ENCODE measurements at places on chromosomes 1 and 21.

DNA sequence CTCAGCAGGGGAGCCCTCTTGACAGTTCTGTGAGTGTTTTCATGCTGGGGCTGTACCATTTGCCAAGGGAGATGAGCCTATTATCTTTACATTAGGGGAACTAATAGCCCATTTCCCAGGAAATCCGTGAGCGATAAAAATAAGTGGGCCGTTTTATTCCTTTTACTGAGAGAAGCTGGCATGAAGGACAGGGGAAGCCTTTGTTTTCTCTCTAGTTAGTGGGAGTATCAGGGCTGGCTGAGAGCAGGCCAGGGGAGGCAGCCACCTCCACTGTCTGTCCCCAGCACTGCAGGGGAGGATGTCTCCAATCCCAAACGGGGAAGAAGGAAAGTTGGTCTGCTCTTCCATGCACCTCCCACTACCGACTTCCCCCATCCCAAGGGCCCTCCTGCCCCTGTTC lies 2.5 kb downstream of the UBL4B start:
- no peak for DNase-seq

- no peak for DNase-seq
Observed at GRCh38 chr1:79262745-79263258, 256.3 kb upstream of the ADGRL4 start.

GRCh38 chr21:41977034-41977950 lies 23.5 kb upstream of the C2CD2 start:
- DNase-seq: no peak

DNA sequence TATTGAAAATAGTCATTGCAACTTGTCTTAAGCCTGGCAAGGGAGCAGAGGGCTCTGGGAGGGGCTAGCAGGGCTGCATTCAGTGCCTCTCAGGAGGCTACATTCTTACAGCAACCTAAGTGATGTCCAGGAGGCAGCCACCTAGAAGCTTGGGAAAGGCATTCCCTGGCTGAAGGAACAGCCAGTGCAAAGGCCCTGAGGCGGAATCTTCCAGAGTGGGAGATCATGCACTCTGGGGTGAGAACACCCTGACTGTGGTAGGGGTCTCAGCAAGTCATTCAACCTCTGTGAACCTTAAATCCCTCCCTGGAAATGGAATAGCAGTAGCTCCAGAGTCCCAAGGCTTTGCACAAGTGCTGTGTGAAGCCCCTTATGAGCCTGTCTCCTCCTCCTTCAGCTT lies 84.1 kb downstream of the TAS1R2 start:
- DNase-seq: no peak

- DNase-seq: peak; percentile 36
Observed at GRCh38 chr1:197614916-197615692, 160.2 kb downstream of the DENND1B start.

DNA sequence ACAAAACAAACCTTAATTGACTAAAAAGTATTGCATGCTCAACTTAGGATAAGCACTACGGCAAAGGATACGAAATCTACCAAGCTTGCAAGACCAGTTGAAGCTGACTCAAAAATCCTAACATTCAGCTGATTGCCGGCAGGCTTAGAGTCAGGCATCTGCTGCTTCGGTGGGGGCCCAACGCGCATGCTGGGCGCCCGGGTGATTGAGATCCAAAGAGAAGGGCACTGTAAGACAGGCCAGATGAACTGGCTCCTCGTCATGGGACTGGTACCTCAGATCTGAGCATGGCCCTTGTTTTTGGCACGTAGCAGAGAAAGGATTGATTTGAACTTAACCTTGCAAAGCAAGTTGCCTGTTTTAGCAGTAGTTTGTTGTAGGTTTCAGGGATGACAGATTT lies 86.6 kb downstream of the PRDM2 start:
- no peak for DNase-seq

GRCh38 chr21:43348170-43348766 lies 78.7 kb downstream of the SIK1 start:
- DNase-seq: no peak

GRCh38 chr1:74771913-74772515 lies 39.1 kb downstream of the TYW3 start:
- DNase-seq: no peak

GRCh38 chr21:25149022-25149421 lies 458.3 kb downstream of the MRPL39 start:
- no peak for DNase-seq

GRCh38 chr21:45556302-45556644 lies 14.0 kb upstream of the SLC19A1 start:
- no peak for DNase-seq

GRCh38 chr21:42513151-42513984 lies at the start of gene SLC37A1:
TSS of gene SLC37A1 (plus strand) at chr21:42513852. CDS start at chr21:42518455, 4,603 bp downstream.
- DNase-seq: no peak

DNA sequence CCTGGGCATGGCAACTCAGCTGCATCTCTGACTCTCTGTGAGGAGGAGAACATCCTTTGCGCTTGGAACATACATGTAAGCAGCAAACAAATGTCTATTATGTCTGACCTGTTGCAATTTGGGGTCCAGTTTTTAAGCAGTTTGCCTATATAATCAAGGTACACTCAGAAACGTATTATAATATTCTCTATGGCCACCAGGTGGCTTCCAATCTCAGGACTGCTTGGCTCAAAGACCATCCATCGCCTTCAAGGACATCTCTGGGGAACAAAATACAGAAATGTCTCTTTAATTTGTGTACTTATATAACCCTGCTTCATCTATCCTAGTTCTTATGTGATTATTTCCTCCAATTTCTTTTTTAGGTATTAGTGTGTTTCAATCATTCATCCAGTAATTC lies 227.2 kb downstream of the OLFM3 start:
- no peak for DNase-seq

DNA sequence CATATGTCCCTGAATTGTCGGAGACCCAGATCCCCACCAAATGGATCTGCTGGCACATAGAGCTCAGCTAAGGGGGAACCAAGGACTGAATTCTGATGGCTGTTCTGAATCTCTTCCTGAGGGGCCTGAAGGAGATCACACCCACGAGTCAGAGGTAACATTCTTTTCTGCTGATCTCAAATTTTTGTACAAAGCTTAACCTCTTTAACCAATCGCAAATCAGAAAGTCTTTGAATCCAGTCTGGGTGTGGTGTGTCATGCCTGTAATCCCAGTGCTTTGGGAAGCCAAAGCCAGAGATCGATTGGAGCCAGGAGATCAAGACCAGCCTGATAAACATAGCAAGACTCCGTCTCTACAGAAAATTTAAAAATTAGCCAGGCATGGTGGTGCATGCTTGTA lies 62.8 kb upstream of the PRRC2C start:
- DNase-seq: no peak

DNA sequence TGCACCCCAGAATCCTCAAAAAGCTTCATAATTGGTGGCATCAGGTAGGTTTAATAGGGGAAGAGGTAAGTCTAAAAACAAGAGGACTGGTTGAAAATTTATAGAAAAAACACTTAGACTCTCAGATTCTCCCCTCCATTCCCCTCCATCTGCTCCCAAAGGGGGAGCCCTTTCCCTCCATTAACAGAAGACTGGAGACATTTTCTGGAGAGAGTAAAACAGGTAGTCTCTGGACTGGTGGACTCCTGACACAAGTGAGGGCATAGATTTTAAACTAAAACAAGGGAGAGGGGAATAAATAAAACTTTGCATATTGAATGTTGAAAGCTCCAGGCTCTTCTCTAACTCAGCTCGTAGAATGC lies 54.0 kb upstream of the IPO9 start:
- DNase-seq: no peak

DNA sequence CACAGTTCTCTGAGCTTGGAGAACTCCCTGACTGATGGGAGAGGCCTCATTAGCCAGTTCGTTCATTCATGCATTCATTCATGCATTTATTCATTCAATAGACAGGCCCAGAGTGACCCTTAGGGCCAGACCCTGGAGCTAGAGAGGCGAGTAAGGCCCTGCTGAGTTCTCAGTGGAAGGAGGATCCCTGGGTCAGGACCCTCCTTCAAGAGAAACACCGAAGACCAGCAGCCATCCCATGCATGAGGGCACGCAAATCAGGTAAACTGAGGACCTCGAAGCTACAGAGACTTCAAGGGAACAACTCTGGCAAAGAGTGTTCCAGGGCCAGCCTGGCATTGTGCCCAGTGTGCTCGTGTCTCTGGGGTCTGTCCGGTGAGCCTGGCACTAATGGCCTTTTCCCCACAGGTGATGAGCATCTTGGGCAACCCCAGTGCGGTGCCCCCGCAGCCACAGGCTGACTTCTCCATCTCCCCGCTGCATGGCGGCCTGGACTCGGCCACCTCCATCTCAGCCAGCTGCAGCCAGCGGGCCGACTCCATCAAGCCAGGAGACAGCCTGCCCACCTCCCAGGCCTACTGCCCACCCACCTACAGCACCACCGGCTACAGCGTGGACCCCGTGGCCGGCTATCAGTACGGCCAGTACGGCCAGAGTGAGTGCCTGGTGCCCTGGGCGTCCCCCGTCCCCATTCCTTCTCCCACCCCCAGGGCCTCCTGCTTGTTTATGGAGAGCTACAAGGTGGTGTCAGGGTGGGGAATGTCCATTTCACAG lies 104.8 kb downstream of the PAX7 start:
- DNase-seq: no peak

DNA sequence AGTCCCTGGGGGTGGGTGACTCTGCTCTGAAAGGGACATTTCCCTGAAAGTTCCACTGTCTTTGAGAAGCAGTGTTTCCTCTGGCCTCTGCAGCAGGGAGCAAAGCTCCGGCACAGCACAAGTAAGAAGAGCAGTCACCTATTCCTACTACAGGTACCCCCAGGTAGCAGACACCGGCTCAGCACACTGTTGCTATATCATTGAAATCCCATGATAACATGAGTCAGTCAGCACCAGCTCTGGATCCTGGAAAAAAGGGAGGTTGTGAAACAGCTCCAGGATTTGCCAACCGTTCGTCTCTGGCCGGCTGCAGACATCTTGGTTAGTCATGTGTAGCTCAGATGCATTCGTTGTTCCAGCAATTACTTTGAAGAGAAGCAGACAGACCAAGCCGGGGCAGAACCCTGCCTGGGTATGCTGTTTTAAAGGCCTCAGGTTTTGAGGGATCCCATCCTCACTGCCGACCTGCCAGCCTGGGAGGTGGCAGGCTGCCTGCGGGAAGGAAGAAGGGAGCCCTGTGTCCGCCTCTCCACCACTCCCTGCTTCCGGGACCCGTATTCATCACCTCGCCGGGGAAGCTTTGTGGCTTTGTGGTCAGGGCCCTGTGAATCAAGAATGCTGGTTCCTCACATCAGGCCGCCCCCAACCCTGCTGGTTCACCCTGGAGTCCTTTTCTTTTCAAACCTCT lies 139.2 kb downstream of the CLIC6 start:
- no peak for DNase-seq

DNA sequence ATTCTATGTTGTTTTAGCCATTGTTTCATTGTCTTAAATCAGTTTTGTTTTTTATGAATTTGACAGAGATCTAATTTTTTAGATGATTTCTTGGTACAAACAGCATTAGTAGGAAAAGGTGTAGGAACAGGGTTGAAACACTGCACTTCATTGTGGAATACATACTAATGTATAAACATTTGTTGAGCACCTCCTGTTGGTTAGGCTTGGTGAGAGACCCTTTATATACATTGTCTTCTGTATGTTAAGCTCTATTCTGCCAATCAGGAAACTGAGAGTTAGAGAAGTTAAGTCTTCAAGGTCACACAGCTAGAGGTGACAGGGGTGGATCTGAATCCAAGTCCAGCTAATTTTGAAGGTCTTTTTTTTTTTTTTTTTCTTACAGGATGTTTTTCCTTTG lies 192.7 kb downstream of the VPS13D start:
- no peak for DNase-seq

GRCh38 chr21:33281096-33281652 lies 15.0 kb downstream of the IL10RB start:
- no peak for DNase-seq
